Transverse colon (tissue), 4 donors: ENCODE measurements at places on chromosomes 13 and 19. TPM values are rescaled to one million over a fixed set of nuclear protein-coding genes. Genes with fewer than 3 reads are reported as not detected.

Gene TFPT
- 14.4 TPM for total RNA-seq

- no peaks in the 10 kb centered on the region for H3K27me3 ChIP-seq
- H3K4me1 ChIP-seq = peaks cover 22% of the 10 kb centered on the region
- H3K27ac ChIP-seq = peak overlapping the region; percentile 69
- DNase-seq = peak; percentile 26
- H3K36me3 ChIP-seq = no peaks in the 10 kb centered on the region
These were observed 32.4 kb downstream of the RASA3 start for GRCh38 chr13:114099918-114100445.

GRCh38 chr13:96082640-96083039 is 7.3 kb upstream of the HS6ST3 start:
- H3K4me1 ChIP-seq = no peaks in the 10 kb centered on the region
- DNase-seq = no peak
- H3K36me3 ChIP-seq = no peaks in the 10 kb centered on the region
- H3K4me3 ChIP-seq = no peak overlapping the region

DNA sequence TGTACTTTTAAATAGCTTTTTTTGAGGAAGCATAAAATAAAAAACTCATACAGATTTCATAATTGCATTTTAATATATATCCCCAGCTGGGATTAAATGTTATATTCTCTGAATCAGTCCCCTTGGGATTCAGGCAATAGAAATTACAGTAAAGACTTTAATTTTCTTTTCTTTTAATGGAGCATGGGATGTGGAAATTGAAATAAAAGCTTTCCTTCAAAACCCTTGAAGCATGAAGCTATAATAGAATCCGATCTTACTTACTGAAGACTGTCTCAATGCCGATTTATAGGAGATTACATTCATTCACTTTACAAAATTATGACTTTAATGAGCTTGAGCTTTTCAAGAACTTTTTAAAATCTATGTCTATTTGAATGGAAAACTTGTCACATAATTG is 243.4 kb downstream of the SPRY2 start:
- H3K36me3 ChIP-seq = no peaks in the 10 kb centered on the region
- H3K4me3 ChIP-seq = no peak overlapping the region
- no peak overlapping the region for H3K27ac ChIP-seq
- no peak for DNase-seq
- H3K27me3 ChIP-seq = no peaks in the 10 kb centered on the region

- DNase-seq = peak; percentile 49
- H3K27me3 ChIP-seq = no peaks in the 10 kb centered on the region
- H3K4me3 ChIP-seq = no peak overlapping the region
- peaks cover 20% of the 10 kb centered on the region for H3K4me1 ChIP-seq
These were observed 17.3 kb downstream of the UPF1 start for GRCh38 chr19:18848878-18849661.

DNA sequence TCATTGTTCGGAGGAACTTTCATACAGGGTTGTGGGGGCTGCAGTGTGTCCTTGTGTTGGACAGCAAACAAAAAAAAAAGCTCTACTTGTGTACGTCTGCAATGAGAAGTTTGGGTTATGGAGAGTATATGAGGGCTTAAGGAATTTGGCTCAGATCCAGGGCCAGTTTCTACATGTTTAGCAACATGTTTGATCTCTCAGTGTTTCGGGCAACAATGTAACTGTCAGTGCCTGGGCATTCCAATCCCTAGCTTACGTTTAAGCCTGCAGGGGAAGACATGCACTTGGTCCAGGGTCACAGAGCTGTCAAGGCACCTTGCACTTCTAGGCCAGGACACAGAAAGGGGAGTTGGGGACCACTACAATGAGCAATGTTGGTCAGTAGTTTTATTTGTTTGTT is 13.9 kb downstream of the ZNF543 start:
- peaks cover 2% of the 10 kb centered on the region for H3K36me3 ChIP-seq
- H3K4me1 ChIP-seq = no peaks in the 10 kb centered on the region
- no peaks in the 10 kb centered on the region for H3K27me3 ChIP-seq
- no peak overlapping the region for H3K4me3 ChIP-seq
- no peak overlapping the region for H3K27ac ChIP-seq

DNA sequence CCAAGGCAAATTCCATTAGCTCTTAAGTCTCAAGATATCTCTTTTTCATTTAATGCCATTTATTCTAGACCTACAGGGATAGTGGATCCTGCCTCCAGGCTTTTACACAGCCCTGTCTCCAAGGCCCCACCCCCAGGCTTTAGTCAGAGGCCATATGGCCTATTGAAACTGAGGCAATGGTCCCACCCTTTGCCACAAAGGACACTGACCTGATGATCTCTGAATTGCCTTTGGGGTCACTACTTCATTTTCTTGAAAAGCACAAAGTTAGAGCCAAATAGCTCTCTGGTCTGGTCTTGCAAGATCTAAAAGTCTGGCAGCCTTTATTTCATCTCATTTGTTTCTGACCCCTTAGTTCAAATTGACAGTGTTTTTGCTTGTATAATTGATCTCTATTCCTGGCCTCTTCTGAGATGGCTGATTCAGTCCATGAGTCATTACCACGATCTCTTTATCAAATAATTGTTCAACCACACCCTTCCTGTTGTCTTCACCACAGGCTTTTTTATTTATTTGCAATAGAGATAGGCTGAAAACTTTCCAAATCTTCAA is 209.8 kb downstream of the FGF14 start:
- H3K4me1 ChIP-seq = no peaks in the 10 kb centered on the region
- no peak overlapping the region for H3K4me3 ChIP-seq
- no peak overlapping the region for H3K27ac ChIP-seq
- DNase-seq = no peak
- no peaks in the 10 kb centered on the region for H3K27me3 ChIP-seq
